Endothelial cell (in vitro differentiated cells): ENCODE measurements at places on chromosomes 2 and 18. TPM values are rescaled to one million over a fixed set of nuclear protein-coding genes. Genes with fewer than 3 reads are reported as not detected.

DNA sequence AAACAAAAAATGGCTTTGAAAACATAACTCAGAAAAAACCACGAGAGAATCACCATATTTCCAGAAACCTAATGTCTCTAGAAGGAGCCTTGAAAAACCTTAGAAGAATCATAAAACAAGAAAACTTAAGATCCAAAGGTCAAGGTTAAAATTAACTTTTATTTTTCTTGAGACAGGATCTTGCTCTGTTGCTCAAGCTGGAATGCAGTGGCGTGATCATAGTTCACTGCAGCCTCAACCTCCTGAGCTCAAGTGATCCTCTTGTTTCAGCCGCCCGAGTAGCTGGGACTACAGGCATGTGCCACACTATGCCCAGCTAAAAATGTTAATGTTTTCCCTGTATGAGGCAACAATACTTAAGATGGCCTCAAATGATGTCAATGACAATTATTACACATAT is 254.2 kb upstream of the SESTD1 start:
- DNase-seq, result no peak

DNA sequence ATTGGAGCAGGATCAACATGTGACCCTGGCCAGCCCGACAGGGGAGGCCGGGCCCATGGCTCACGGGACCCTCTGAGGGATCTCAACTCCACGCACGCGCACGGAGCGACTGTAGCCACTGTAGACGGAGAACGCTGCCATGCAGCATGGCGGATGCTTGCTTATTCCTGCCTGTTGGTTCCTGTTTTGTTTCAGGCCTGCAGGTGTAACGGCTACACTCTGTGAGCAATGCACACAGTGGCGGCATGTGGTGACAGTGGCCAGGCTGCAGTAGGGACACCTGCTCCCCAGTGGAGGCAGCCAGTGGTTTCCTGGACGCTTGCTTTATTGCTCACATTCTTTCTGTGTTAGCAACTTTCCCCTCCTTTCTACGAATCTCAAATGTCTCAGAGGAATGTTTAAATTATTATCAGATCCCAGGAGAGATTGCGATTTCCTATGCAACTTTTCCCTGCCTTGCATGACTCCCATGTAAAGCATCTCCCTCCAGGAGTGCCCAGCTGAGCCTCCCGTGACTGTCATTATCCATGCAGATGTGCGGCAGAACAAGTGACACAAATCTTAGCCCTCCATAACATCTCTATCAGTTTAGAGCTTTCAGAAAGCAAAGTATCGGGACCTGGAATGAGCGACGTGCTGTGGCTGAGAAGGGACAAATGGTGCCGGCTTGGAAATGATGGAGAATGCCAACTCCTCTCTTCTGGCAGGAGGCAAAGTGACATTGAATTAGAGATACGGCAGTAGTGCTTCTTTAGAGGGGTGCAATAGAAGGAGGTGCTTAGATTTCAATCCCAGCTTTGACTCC is 209.7 kb downstream of the ASB1 start:
- DNase-seq, result no peak

DNA sequence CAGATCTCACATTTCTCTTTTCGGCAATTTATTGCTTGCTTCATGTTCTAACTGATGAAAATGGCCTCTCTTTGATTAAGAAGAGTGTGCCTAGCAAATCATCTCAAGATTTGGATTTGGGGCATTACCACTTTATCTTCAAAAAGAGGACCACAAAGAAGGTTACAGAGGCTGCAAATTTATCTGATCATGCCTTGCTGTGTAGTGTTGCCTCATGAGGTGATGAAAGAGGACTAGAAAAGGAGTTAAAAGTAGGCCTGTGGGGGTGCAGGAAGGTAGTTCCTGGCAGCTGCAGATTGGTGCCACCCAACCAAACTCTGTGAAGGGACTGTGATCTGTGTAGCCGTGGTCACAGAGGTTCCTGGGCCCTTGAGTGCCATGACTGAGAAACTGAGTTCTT is 69.2 kb downstream of the PRELID3A start:
- no peak for DNase-seq

- DNase-seq, result no peak
Observed at GRCh38 chr2:4585057-4585635, 881.8 kb downstream of the DCDC2C start.

GRCh38 chr2:168244318-168244717 is 3.1 kb downstream of the STK39 start:
- DNase-seq, result no peak

- DNase-seq, result peak; percentile 23
Observed at GRCh38 chr18:22165603-22166068, 3.8 kb upstream of the GATA6 start.

DNA sequence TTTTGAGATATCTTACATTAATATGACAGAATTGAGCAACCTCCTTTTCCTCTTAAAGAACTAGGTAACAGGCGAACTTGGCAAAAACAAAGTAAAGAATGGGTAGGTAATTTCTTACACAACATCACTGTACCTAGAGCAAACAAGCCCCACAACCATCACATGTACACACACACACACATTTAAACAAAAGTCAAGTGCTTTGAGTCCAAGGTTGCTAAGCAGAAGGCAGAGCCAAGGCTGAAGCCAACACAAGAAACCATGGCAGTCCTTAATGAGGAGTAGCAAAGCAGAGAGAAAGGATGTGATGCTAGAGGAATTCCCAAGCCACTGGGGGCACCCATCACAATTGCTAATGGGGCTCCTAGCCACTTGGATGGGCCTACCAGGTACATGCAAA is 164.1 kb downstream of the PAX3 start:
- DNase-seq, result no peak

GRCh38 chr2:72454189-72454588 is 306.5 kb upstream of the CYP26B1 start:
- DNase-seq, result no peak

- no peak for DNase-seq
Observed at GRCh38 chr18:74967979-74968378, 241.0 kb downstream of the PTGR3 start.

- no peak for DNase-seq
Observed at GRCh38 chr18:4720518-4720917, 265.4 kb upstream of the DLGAP1 start.

DNA sequence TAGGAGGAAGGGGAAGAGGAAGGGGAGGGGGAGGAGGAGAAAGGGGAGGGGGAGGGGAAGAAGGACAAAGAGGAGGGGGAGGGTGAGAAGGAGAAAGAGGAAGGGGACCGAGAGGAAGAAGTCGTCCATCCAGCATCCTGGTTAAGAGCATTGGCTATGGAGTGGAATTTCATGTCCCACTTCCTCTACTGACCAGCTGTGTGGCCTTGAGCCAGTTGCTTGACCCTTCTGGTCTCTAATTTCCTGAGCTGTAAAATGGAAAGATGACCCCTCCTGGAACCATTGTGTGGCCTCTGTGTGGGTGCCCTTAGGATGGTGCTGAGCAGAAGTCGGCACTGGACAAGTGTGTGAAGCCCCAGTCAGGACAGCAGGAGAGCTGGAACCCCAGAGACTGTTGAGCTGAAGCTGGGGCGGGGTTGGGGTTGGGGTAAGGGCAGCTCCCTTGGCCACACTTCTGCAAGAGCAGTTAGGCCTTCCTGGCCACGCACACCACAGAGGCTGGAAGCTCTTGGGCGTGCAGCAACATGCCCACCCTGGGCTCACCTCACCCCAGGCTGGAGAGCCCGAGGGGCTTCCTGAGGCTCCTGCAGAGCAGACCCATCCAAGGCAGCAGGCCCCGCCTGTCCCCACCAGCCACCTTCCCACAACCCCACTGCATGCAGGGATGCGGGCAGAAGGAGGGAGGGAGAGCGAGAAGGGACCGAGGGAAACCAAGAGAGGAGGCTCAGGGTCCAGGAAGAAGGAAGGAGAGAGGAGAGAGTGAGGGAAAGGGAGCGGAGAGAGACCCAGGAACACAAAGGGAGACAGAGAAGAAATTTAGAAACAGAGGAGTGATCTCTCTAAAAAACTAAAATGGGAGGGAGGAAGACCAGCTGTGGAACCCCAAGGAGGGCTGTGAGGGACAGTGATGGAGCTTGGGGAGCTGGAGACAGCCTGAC is 16.2 kb downstream of the ADRA2B start:
- DNase-seq, result peak; percentile 2

DNA sequence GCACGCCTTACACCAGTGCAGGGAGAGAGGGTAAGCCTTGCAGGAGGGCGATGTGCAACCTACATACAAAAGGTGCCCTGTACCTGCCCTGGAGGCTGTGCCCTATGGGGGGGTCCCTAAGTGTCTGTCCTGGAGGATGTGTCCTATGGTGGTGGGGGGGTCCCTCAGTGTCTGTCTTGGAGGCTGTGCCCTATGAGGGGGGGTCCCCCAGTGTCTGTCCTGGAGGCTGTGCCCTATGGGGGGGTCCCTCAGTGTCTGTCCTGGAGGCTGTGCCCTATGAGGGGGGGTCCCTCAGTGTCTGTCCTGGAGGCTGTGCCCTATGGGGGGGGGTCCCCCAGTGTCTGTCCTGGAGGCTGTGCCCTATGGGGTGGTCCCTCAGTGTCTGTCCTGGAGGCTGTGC is 216.6 kb downstream of the HDAC4 start:
- DNase-seq, result no peak

- DNase-seq, result no peak
Observed at GRCh38 chr2:95004711-95005110, 20.8 kb upstream of the MAL start.

DNA sequence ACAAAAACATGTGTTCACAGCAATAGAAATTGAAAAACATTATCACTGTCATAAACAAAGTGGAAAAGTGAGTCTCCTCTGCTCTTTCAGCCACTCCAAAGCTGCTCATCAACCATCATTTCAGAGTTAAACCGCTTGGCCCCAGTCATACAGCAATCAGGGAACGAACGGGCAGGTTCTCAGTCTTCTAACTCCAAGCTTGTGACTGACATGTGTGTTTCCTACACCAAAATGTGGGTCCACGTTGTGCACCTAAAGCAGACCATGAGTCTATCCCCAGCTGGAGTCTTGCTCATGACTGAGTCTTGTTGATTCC is 582.6 kb upstream of the ID2 start:
- DNase-seq, result no peak

GRCh38 chr18:2717407-2717806 is 61.9 kb downstream of the SMCHD1 start:
- DNase-seq, result no peak

- DNase-seq, result peak; percentile 18
Observed at GRCh38 chr2:63692002-63692606, 103.3 kb downstream of the MDH1 start.

GRCh38 chr2:81542119-81542518 is 1237.6 kb upstream of the LRRTM1 start:
- DNase-seq, result no peak

DNA sequence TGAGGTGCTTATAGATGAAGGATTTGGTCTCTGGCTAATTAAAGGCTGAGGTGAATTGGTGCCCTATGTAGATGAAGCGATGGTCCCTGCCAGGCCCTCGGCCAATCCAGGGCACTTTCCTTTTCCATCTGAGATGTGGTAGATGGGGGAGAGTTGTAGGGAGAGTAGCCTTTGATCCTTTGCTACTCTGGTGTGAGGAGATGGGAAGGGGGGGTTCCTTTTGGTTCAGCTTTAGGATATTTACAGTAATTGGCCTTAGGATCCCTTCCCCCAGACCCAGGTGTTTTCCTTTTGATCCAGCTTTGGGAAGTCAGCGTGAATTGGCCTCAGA is 5.4 kb upstream of the ZC3H8 start:
- no peak for DNase-seq

DNA sequence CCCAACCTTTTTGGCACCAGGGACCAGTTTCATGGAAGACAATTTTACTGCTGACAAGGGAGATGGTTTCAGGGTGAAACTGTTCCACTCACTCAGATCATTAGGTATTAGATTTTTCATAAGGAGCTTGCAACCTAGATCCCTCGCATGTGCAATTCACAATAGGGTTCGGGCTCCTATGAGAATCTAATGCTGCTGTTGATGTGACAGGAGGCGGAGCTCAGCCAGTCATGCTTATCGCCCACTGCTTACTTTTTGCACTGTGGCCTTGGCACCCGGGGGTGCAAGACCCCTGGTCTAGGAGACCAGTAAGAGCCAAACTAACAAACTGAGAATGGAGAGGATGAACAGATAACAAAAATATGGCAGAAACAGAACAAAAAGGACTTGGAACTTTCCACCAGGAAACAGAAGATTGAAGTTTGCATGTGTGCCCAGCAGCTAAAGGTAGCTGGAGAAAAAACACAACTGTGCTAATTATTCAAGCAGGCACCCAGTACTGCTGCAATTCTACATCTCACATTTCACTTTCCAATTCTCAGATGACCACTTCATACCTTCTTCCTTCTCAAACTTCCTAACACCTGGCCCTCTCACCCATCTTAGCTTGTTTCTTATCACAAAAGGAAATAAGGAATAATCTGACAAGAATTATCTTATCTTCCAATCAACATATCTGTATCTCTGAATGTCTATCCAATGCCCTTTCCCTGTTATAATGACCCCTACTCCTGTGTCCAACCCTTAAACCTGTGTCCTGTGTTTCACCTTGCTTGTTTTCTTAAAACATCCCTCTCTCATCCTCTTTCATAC is 24.8 kb downstream of the SP3 start:
- DNase-seq, result no peak

DNA sequence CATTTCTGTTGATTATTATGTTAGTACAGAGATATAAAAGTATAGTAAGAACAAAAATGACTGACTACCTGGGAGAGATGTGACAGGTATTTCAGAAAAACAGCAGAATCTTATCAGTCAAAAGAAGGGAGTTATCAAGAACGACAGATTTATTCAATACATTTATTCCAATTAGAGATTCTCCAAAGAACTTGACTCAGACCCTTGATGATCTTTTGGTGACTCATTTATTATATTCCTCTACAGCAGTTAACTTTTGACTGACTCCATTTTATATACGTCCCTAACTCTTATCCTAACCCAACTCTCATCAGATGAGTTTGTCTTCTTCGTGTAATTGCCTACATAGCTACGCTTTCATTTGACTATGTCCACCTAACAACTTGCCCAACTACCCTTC is 91.1 kb downstream of the C2orf74 start:
- DNase-seq, result no peak

GRCh38 chr2:111238296-111238695 is 117.6 kb downstream of the BCL2L11 start:
- no peak for DNase-seq

DNA sequence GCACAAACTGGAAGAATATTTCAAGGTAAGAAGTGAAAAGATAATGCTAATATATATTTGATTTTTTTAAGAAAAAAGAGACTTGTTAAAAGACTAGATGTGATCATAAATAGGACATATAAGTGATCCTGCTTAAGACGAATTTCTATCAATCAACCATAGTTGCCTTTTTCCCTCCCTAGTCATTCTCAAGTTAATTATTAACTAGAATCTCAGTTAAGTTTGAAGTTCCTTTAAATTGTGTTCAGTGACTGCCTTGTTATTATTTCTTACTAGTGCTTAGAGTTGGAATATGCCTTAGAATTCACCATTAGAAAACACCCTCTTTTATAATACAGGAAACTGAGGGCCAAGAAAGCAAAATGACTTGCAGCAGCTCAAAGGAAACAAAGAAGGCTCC is 141.5 kb upstream of the SP5 start:
- DNase-seq, result no peak

The VAMP5 gene
- total RNA-seq, result 296 TPM

The KCNK3 gene
- not detected for total RNA-seq

The FRZB gene
- 90.8 TPM for total RNA-seq

The SLC30A3 gene
- total RNA-seq, result not detected

The DSG1 gene
- not detected for total RNA-seq

The RIT2 gene
- total RNA-seq, result not detected

The RNU2-63P gene
- 6.9 TPM for total RNA-seq

The ASNSD1 gene
- total RNA-seq, result 35.7 TPM

The FOXD4L1 gene
- not detected for total RNA-seq

The GKN1 gene
- total RNA-seq, result not detected

The IL1F10 gene
- total RNA-seq, result not detected

The ECEL1 gene
- not detected for total RNA-seq

The SAG gene
- not detected for total RNA-seq

The LOXL3 gene
- total RNA-seq, result 10.0 TPM

The NAT8 gene
- not detected for total RNA-seq

The FOXI3 gene
- total RNA-seq, result 0.69 TPM

The IL18R1 gene
- total RNA-seq, result 0.51 TPM
